ENCODE measurements at places on chromosomes 6 and 20. TPM values are rescaled to one million over a fixed set of nuclear protein-coding genes. Genes with fewer than 3 reads are reported as not detected.

DNA sequence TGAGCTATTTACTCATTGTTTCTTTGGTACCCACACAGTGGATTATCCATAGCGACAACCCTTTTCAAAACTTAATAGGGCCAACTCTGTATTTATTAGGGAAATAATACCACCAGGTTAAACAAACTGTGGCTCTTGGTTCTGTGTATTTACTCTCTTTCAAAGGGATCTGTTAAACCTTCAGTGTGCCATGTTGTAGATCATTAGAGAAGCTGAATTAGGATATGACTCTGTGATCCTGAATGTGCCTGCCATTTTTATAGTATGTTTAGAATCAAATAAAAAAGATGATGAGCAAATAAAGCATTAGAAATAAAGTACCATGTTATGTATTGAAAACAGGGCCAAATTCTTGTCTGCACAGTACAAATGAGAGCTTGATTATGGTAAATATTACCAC lies 25.0 kb upstream of the SLC35D3 start:
- DNase-seq, result no peak

The NMBR gene
- total RNA-seq, result not detected

The SYNGAP1 gene
- 2.5 TPM for total RNA-seq

DNA sequence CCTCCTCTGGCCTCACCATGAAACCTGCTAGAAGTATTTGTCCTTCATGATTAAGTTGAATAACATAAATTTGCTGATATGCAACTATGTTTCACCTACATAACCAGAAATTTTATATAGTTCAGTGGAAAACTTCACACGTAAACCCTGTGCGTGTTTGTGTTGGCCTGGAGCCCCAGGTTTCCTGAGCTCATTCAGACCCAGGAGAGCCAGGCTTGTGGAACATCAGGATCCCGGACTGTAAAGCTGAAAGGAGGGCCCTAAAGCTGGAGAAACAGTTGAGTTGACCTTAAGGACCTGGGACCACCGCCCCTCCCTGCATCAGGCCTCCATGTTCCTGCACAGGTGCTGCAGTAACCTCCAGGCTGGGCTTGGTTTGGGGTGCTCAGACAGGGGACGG lies 3.1 kb upstream of the SPATS1 start:
- DNase-seq, result no peak

DNA sequence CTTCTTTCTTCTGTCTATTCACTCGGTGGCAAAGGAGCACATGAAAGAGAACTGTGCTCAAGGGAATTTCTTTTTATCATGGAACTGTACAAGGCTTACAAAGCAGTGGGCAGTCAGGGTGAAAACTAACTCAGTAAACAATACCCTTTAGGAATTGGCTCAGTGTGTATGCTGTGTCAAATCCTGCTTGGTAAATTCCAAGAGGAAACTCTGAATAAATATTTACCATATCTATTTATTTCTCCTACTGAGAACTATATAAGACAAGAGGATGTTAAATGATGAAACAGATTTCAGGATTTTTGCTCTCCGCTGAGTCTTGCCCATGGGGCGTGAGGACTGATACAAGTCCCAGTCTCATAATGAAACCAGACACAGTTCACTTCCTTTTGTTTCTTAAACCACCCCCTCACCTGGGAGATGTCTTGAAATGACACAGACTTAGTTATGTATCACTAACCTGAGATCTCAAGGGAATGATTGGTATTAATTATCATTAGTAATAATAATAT lies 188.8 kb downstream of the BACH2 start:
- DNase-seq, result no peak
